Fibroblast of lung (primary cell): ENCODE measurements at places on chromosomes 1 and 21. TPM values are rescaled to one million over a fixed set of nuclear protein-coding genes. Genes with fewer than 3 reads are reported as not detected.
A peak's percentile ranks its signal among the peaks of the same experiment; 100 is the strongest.

Gene SPRR2A
- total RNA-seq = not detected in 2 replicates

Gene NR5A2
- not detected in 2 replicates for total RNA-seq

Gene KLF17
- under 0.01 and 0.50 TPM in 2 replicates for total RNA-seq

Gene IARS2
- 88.9 and 99.1 TPM in 2 replicates for total RNA-seq

Gene LINGO4
- not detected in 2 replicates for total RNA-seq

Gene C1QC
- not detected in 2 replicates for total RNA-seq

Gene DNASE2B
- total RNA-seq = not detected in 2 replicates

Gene SPRR2D
- total RNA-seq = not detected in 2 replicates

Gene PDIK1L
- 4.3 and 5.1 TPM in 2 replicates for total RNA-seq

DNA sequence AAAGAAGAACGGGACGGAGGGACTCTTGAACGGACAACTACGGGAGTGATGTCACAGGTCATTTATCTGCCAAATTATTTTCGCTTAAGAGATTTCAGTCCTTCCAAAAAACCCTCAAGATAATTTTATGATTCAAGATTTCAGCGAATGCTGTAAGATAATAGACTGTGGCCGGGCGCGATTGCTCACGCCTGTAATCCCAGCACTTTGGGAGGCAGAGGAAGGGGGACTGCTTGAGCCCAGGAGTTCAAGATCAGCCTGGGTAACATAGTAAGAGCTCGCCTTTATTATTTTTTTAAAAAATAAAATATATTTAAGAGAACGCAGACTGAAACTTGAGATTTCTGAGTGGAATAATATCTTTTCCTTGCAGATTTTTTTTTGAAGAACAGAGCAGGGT lies 609 bp downstream of the RWDD2B start:
- DNase-seq = peak; percentile 45
- H3K4me1 ChIP-seq = peaks cover 2% of the 10 kb centered on the region
- H3K36me3 ChIP-seq = no peaks in the 10 kb centered on the region
- peak overlapping the region; percentile 67 for H3K27ac ChIP-seq
- H3K27me3 ChIP-seq = no peaks in the 10 kb centered on the region

DNA sequence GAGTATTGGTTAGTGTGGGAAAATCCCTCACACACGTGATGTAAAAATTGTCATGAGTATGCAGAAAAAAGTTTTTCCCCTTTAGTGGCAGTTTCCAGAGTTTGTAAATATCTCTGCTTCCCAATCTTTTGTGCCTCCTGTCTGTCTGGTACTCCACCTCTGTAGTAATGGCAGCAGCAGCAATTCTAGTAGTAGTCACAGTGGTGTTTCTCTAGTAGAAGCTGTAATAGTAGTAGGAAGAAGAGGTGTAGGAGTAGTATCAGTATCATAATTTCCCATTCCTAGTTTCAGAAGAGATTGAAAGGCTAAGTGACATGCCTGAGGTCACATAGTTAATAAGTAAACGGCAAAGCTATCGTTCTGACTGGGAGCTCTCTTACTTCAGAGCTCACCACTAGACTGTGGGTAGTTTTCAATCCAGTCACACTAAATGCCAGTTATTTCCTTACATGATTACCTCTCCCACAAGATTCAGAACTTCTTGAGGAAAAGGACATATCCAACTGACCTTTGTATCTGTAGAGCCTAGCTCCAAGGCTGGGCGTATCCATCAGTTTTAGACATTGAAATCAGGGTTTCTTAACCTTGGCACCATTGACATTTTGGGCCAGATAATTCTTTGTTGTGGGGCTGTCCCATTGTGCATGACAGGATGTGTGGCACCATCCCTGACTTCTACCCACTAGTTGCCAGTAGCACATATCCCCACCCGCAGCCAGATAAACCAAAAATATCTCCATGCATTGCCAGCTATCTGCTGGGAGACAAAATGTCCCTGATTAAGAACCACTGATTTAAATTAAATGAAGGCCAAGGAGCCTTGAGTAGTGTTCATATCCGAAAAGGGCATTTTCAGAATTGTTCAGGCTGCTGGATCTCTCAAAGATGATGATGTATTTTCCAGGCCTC lies 135.9 kb downstream of the FGGY start:
- no peak overlapping the region for H3K27ac ChIP-seq
- no peaks in the 10 kb centered on the region for H3K4me1 ChIP-seq
- H3K36me3 ChIP-seq = no peaks in the 10 kb centered on the region
- DNase-seq = no peak
- H3K4me3 ChIP-seq = no peak overlapping the region

GRCh38 chr1:168623003-168623828 lies 46.8 kb downstream of the XCL1 start:
- H3K4me1 ChIP-seq = no peaks in the 10 kb centered on the region
- DNase-seq = peak; percentile 63
- H3K36me3 ChIP-seq = no peaks in the 10 kb centered on the region
- no peak overlapping the region for H3K4me3 ChIP-seq
- no peaks in the 10 kb centered on the region for H3K27me3 ChIP-seq

GRCh38 chr1:74995821-74996220 lies 138.4 kb upstream of the LHX8 start:
- H3K4me3 ChIP-seq = no peak overlapping the region
- H3K27ac ChIP-seq = no peak overlapping the region
- no peaks in the 10 kb centered on the region for H3K4me1 ChIP-seq
- DNase-seq = no peak

DNA sequence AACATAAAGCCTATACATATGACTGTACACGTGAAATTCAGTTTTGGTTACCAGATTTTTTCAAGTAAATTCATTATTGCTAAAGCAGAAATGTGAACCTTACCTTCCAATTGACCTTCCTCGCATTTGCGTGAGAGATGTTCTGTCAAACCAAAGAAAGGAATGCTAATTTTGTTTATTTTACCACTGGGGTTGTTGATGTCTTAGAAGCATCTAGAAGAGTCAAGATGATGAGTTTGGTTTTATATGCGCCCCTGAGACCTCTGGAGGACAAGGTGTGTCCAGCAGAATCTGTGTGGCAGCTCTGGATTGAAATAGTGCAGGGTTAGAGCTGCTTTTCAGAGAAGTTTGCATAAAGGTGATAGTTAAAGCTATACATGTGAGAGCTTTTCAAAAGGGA lies 48.4 kb downstream of the ZBTB40 start:
- no peak overlapping the region for H3K4me3 ChIP-seq
- no peaks in the 10 kb centered on the region for H3K27me3 ChIP-seq
- DNase-seq = no peak
- no peak overlapping the region for H3K27ac ChIP-seq

DNA sequence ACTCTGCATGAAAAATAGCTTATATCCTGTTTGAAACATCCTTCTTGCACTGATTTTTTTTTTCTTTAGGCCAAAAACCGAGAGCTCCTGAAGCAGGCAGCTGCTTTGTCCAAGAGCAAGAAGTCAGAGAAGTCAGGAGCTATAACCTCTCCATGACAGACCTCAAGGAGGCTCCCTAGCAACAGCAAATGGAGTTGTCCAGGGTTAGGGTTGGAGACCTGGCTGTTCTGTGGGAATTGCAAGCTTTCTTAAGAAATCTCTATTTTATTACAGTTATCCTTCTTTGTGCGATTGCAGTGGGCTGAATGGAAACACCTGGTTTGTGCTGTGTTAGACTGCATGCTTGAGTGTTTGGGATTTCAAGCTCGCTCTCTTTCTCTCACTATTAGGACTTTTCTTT lies 12.6 kb upstream of the STX12 start:
- no peak for DNase-seq
- no peak overlapping the region for H3K4me3 ChIP-seq
- H3K27me3 ChIP-seq = no peaks in the 10 kb centered on the region
- no peaks in the 10 kb centered on the region for H3K4me1 ChIP-seq
- H3K27ac ChIP-seq = no peak overlapping the region

GRCh38 chr1:104341944-104342343 lies 592.2 kb downstream of the AMY1C start:
- H3K27me3 ChIP-seq = no peaks in the 10 kb centered on the region
- H3K4me3 ChIP-seq = no peak overlapping the region
- H3K36me3 ChIP-seq = no peaks in the 10 kb centered on the region
- H3K27ac ChIP-seq = no peak overlapping the region
- no peaks in the 10 kb centered on the region for H3K4me1 ChIP-seq

GRCh38 chr1:1598720-1599029 lies 1.3 kb downstream of the FNDC10 start:
- no peak overlapping the region for H3K27ac ChIP-seq
- peaks cover 12% of the 10 kb centered on the region for H3K27me3 ChIP-seq
- DNase-seq = no peak
- H3K4me1 ChIP-seq = peaks cover 2% of the 10 kb centered on the region
- H3K36me3 ChIP-seq = no peaks in the 10 kb centered on the region
- H3K4me3 ChIP-seq = no peak overlapping the region

- DNase-seq = no peak
- H3K4me1 ChIP-seq = peaks cover 26% of the 10 kb centered on the region
- H3K4me3 ChIP-seq = peak overlapping the region; percentile 85
- no peaks in the 10 kb centered on the region for H3K36me3 ChIP-seq
- H3K27ac ChIP-seq = peak overlapping the region; percentile 73
Measured at GRCh38 chr1:116374353-116375147, 1.5 kb downstream of the ATP1A1 start.
